ENCODE measurements at places on chromosomes 2 and 18. TPM values are rescaled to one million over a fixed set of nuclear protein-coding genes. Genes with fewer than 3 reads are reported as not detected.

GRCh38 chr18:46609048-46609447 is 48.0 kb downstream of the LOXHD1 start:
- no peak for DNase-seq

DNA sequence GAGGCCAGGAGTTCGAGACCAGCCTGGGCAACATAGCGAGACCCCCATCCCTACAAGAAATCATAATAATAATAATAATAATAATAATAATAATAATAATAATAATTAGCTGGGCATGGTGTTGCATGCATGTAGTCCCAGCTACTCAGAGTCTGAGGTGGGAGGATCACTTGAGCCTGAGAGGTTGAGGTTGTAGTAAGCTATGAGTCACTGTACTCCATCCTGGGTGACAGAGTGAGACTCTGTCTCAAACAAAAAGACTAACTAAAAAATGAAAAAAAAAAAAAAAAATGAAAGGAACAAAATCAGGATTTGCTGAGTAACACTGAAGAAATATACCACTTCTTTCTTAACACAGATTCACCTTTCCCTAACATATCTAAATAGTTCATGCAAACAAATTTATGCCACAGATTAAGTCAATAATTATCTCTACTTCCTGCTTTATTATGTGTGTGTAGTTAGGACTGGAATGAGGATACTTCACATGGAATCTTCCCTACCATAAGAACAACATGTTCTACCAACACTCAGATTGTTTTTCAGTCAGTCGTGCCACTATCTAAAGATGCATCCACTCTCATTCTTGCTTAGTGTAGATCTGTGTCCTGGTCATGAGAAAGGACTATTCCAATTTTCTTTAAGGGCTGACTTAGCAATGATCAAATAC is 928.7 kb downstream of the SLC4A3 start:
- DNase-seq: no peak

- no peak for DNase-seq
Observed at GRCh38 chr2:43592443-43592842, 3.4 kb downstream of the THADA start.

DNA sequence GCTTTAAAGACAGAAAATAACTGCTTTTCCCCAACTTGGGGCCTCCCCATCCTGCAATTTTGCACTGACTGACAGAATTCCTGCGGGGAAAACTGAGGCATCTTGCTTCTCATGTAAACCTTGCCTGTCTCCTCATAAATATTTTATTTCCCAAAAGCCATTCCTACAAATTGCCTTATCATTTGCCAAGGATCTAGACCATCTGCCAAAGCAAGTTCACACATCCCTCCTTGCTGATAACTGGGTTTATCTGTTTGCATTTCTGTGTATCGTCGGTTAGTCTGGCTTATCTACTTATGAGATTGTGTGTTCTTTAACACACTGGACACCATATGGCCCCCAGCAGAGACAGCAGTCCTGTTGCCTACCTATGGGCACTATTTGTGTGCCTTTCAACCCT is 3.0 kb upstream of the CNGA3 start:
- no peak for DNase-seq

DNA sequence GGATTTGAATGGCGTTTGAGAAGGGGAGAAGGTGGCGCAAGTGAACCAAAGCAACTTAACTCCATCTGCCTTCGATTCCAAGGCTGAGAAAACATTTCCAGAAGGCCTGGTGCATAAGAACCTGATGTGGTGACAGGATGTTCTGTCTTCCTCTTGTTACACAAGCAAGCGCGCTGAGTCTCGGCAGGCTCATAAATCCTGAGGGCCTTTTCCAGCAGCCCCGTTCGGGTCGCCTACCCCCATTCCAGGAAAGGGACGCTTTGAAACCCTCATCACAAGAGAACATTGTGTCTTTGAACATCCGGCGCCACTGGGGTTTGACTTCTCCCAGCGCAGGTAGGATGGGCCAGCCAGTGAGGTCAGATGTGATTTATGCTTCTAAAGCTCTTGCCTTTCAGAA is 403.5 kb downstream of the SETBP1 start:
- no peak for DNase-seq

DNA sequence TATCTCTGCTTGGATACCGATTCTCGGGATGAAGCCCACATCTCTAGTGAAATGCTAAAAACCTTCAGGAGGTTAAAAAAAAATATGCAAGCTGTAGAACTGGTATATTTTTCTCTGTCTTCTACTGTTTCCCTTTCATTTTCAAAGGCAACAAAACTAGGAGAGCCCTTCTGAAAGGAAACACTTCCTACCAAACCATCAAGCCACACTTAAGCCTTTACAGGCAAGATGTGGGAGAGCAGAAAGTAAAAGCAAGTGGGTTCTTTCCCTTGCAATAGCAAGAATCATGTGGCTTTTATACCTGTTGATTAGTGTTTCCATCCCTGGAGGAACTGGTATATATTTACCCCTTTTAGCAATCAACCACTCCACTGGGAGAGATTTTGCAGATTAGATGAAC is 147.9 kb upstream of the ACAA2 start:
- DNase-seq: no peak

DNA sequence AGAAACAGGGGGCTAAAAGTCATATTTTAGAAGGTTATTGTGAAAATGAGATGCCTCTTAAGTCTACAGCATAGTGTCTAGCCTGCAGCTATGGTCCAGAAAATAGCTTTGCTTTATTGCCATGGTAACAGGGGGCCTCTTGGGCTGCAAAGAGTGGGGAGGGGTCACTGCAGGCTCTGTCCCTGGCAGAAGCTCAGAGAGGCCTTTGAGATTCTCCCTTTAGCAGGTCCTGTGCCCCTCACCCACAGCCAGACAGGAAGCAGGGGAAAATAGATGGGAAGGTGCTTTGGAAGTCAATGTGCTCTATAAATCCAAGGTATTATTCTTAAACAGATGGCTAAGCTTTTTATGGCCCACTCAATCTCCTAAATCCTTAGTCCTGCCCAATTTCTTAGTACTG is 1021.3 kb upstream of the GYPC start:
- no peak for DNase-seq

DNA sequence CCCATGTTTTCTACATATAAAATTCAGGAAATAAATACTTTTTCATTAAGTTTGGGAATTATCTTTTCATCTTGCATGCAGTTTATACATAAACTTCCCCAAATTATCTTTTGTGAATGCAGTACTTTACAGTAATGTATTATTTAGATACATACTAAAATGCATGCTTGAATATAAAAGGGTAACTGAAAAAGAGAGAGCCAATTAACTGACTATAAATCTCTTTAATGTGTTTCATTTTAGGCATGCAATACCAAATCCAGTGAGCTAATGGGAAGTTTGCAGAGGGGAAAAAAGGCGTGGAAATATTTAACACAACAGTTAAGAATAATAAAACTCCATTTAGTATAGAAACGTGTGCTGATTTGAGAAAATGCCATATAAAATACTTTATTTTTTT is 39.2 kb downstream of the COL4A4 start:
- DNase-seq: no peak

GRCh38 chr18:6219116-6219717 is 195.5 kb downstream of the L3MBTL4 start:
- DNase-seq: no peak

- DNase-seq: no peak
Observed at GRCh38 chr18:23356915-23357601, 96.0 kb upstream of the RIOK3 start.

GRCh38 chr2:191187105-191187829 is 36.5 kb upstream of the STAT4 start:
- DNase-seq: no peak

GRCh38 chr2:11775384-11775783 is 29.0 kb downstream of the LPIN1 start:
- no peak for DNase-seq

- no peak for DNase-seq
Observed at GRCh38 chr2:129797489-129798300, 181.8 kb upstream of the RAB6C start.

- no peak for DNase-seq
Observed at GRCh38 chr18:56492136-56492535, 146.3 kb downstream of the TXNL1 start.

DNA sequence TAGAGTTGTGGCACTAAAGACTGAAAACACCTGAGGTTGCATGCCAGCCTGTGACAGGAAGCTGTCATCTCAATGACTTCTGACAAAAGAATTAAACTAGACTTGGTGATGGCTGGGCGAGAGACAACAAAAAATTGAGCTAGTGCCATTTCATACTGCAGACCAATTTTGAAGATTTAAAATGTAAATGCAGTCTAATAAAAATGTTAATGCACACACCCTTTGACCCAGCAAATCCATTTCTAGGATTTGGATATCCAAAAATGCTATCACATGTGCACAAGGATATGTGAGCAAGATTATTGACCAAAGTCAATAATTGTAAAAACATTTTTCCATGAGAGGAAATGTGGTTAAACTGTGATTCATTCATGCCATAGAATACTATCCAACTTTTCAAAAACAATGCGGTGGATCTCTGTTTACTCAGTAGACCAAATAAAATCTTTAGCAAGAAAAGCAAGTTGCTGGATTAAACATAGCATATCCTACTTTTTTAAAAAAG is 5.6 kb downstream of the FBXO36 start:
- DNase-seq: no peak

GRCh38 chr2:213122725-213123124 is 28.7 kb downstream of the IKZF2 start:
- DNase-seq: no peak

DNA sequence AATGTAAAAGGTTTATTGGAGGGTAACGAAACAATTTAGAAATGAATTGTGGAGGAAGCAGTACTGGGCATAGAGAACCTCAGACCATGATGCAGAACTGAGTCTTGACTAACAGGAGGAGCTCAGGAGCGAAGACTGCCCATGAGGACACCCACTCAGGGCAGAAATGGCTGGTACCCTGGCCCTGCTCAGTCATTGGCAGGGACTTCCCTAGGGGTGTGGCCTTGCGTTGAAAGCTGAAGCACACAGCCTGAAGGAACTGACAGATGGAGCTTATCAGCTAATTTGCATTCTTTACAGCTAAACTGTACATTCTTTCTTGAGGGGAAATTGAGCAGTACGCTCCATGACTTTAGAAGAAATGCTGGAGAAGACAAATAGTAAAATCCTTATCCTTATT is 57.1 kb downstream of the PDK1 start:
- no peak for DNase-seq

DNA sequence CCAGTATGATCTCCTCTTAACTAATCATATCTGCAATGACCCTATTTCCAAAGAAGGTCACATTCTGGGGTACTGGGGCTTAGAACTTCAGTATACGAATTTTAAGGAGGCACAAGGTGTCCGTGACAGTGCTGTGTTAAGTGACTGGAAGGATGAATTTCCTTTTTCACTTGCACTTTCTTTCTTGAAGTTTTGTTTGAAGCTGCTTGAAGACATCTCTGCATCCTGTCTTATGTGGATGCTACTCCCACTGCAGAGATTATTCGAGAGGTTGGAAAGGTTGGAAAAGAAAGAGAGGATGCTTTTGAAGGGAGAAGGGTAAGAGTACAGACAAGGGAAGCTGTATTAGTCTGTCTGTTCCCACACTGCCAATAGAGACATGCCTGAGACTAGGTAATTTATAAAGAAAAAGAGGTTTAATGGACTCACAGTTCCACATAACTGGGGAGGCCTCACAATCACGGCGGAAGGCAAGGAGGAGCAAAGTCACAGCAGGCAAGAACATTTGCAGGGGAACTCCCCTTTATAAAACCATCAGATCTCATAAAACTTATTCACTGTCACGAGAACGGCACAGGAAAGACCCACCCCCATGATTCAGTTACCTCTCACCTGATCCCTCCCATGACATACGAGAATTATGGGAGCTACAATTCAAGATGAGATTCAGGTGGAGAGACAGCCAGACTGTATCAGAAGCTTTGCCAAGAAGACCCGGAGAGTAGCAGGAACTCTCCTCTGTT is 3.6 kb upstream of the RNF144A start:
- no peak for DNase-seq

DNA sequence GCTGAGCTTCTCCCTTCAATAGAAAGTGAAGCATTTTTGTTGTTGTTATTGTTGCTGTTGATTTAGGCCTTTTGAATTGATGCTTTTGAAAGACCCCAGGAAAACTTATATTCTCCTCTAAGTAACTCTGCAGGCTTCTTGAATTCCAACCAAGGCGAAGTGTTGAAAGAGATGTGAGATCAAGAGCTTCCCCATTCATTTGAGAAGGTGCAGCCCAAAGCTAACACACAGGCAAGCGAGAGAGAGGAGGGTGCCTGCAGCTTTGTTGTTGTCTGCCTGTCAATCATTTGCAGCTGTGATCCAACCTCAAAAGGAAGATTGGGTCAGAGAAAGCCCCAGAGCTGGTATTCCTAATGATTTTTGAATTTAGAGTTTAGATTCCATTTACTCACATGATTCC is 963.6 kb upstream of the CNTNAP5 start:
- DNase-seq: no peak

DNA sequence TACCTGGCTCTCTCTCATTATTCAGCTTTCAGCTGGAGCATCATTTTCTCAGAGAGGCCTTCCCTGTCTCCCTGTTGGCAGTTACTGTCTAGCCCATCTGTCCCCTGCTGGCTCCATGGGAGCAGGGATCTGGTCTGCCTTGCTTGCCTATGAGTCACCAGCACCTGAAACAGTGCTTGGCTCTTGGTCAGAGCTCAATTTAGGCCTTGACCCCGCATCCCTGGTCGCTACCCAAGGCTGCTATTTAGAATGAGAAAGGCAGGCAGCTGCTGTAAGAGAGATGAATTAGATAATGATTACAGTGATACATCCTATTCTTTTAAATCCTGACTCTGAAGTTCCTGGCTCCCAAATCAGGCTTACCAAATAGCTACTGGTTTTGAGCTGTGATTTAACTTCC is 32.9 kb downstream of the KCNE4 start:
- no peak for DNase-seq

DNA sequence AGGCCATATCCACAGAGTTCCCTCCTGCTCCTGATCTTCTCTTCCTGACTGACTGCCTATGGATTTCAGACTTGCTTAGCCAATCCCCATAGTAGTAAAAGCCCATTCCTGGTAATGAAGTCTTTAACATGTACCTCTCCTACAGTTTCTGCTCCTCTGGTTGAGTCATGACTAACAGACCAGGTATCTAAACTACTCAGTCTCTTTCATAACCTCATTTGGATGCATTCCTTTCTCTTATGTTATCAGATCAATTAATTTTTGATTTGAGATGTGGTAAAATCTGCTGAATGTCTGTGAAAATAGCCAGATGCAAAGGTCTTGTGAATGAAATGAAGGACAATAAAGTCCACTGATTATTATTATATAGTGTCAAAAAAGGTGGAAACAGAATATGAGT is 198.0 kb downstream of the NBAS start:
- DNase-seq: no peak

- DNase-seq: no peak
Observed at GRCh38 chr2:173989884-173990215, 24.7 kb upstream of the SP3 start.

- DNase-seq: no peak
Observed at GRCh38 chr2:15860051-15860663, 80.2 kb upstream of the MYCN start.

- no peak for DNase-seq
Observed at GRCh38 chr2:127670055-127670956, 5.0 kb downstream of the LIMS2 start.

The ELOA2 gene
- polyA plus RNA-seq: not detected

The CDH2 gene
- 0.08 TPM for polyA plus RNA-seq

The CXCR2 gene
- polyA plus RNA-seq: 14.0 TPM

The WDSUB1 gene
- polyA plus RNA-seq: 10.1 TPM

The CAVIN2 gene
- not detected for polyA plus RNA-seq

The ABCG5 gene
- polyA plus RNA-seq: not detected

The DNAJC5G gene
- polyA plus RNA-seq: not detected

The ARHGAP15 gene
- polyA plus RNA-seq: 50.9 TPM

The KLHL41 gene
- not detected for polyA plus RNA-seq

The CNTNAP5 gene
- polyA plus RNA-seq: not detected

The PTH2R gene
- 0.04 TPM for polyA plus RNA-seq

The MAPK4 gene
- not detected for polyA plus RNA-seq

The DPP10 gene
- not detected for polyA plus RNA-seq

Measured in CD14-positive monocyte (primary cell).